ENCODE measurements at places on chromosomes 6 and 20.

DNA sequence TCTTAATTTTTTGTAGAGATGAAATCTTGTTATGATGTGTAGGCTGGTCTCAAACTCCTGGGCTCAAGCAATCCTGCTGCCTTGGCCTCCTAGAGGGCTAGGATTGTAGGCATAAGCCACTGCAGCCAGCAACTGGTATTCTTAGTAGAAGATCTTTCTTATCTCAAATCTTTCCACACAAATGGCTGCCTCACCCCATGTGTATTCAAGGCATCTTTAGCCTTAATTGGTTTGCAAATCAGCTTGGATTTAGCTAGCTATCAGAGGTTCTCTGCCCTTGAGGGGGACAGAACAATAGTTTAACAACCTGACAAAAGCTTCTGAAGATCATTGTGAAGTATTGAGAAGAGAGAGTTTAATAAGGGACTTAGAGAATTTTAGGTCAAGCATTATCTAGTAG lies 17.9 kb upstream of the ABRACL start:
- no peak for DNase-seq

DNA sequence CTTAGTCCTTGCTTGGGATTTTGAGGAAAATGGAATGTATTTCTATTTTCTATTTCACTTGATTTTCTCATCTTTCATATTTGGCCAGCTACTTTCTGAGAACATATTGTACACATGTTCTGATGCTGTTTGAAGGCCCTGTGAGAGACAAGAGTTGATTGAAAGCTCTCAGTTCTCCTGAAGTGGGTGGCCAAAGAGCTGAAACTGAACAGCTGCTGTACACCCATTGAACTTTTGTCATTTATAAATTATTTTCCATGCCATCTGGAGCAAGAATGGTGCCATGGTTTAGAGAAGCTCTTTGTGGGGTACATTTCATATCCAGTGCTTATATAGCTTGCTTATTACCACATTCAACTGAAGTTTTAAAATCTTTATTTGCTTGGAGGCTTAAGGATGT lies 298.3 kb downstream of the PRL start:
- no peak for DNase-seq

DNA sequence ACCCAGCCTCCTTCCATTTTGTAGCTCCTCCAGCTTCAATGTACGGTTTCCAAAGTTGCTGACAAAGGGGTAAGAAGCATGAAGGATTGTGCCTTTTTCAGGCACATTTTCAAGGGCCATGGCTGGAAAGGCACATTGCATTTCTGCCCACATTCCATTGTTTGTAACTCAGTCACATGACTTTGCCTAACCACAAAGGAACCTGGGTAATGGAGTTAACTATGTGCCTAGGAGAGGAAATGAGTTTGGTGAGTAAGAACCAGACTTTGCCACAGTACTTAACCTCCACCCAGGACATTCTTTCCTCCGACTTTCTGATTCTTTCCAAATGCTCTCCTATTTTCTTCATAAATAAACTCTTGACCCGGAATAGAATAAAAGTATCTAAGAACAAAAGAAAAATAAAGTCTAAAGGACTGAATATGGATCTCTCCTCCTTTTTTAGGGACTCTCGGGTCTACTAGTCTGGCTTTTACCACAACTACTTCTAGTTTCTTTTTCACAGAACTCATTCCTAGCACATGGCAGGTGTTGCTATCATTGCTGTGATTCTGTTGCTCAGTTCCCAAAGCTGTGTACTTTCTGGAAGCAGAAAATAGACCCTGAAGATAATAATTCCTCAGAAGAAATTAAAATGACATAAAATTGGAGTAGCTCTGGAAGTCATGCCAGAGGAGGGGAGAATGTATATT lies 81.5 kb upstream of the ISM1 start:
- peak; percentile 9 for DNase-seq

- no peak for DNase-seq
These were observed 221.2 kb downstream of the MAFB start for GRCh38 chr20:40467703-40468411.

DNA sequence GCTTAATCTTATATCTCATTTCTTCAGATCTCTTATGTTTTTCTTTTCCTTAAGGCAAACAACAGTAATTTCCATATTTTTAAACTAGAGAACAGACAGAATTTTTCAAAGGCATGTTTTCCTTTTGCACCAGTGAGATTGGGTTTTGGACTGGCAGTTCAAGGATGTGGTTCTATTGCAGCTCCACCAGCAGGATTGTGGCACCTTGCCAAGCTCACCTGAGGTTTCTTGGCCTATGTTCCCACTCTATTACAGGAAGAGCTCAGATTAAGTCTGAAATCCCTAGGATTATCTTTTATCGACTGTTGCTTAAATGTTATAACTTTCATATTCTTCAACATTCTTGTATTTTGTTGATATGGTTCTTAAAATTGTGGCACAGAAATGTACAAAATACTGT lies 218.9 kb downstream of the PLCB4 start:
- no peak for DNase-seq

DNA sequence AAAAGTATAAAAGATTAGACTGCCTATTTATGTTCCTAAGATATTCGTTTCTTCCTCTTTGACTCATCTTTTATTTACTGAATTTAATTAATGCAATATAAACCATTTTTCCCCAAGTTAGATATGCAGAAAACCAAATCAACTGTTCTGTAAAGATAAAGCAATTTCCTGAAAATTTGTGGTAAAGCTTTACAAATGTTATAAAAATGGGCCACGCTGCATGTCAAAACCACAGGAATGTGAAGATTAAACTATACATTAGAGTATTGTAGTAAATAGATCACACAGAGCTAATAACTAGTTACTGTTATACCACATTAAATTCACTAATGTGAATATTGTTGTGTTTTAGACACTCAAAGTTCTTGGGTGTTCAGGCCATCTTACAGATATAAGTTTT lies 83.4 kb downstream of the OPN5 start:
- DNase-seq: peak; percentile 11

- no peak for DNase-seq
These were observed 39.6 kb upstream of the RCAN2 start for GRCh38 chr6:46530896-46531295.

DNA sequence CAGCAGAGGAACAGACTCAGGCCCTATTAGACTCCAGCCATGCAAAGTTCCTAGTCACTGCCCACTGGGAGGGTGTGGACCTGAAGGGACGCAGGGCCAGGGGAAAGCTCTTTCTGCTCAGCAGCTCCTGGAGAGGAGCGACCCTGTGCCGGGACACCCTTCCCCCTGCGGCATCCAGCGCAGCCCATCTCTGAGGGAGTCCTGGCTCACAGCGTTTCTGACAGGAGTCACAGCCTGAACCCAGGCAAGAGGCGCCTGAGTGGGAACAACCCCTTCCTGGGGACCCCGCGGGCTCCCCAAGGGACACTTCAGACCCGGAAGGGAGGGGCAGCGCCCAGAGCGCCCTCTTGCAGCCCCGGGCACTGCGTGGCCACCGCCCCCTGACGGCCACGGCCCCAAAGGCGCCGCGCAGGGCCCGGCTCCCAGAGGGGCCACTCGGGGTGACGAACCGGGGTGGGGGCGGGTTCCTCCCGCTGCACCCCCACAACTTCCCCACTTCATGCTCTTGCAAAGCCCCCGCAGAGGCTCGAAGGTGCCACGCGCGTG lies 862 bp downstream of the UCKL1 start:
- DNase-seq: peak; percentile 75

DNA sequence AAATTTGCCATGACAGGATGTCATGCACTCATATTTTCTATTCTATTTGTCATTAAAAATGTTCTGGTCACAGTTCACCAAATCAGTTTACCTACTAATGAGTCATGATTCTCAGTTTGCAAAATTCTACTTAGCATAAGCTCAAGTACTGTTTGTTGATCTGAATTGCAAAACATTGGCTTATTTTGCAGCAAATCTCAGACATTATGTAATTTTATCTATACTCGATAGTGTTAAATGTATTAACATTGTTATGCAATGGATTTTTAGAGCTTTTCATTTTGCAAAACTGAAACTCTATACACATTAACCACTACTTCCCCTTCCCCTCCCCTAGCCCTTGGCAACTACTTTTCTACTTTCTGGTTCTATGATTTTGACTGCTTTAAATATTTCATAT lies 213.8 kb upstream of the ZFP64 start:
- peak; percentile 16 for DNase-seq

- no peak for DNase-seq
These were observed 1.4 kb downstream of the TFEB start for GRCh38 chr6:41733707-41734665.

DNA sequence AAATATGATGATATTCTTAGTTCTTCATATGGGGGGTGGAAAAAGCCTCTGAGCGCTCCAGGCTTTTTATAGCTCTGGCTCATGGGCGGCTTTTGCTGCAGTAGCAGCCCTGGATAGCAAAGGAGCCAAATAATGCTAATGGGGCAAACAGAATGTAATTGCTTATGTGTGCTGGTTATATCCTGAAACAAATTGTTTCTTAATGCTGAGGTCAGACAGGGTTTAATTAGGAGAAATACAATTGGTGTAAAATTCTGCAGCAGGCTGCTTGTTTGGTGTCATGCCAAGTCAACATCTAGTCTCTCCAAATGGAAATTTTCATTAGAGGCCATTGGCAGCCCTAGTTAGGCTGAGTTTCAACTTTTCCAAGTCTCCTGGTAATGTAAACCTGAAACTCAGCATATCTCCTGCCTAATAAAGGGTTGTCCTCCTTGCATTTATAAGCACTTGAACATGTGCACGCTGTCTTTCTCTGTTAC lies 530.1 kb upstream of the NOX3 start:
- no peak for DNase-seq

- no peak for DNase-seq
These were observed 9.8 kb downstream of the NELFCD start for GRCh38 chr20:58990651-58991445.

DNA sequence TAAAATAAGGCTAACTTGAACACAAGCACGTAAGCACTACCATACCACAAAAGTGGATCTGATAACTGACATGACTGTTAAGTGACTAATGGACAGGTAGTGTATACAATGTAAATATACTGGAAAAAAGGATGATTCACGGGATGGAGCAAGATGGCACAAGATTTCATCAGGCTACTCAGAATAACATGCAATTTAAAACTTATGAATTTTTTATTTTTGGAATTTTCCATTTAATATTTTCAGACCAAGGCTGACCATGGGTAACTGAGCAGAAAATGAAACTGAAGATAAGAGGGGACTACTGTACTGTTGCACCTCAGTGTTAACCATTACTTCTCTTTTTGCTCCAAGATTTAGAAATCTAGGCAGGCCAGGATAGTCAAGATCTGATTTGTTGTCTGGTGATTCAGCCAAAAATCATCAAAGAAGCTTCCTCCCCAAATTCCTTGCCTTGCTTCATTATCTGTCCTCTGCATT lies 45.4 kb downstream of the TPBG start:
- DNase-seq: peak; percentile 64

DNA sequence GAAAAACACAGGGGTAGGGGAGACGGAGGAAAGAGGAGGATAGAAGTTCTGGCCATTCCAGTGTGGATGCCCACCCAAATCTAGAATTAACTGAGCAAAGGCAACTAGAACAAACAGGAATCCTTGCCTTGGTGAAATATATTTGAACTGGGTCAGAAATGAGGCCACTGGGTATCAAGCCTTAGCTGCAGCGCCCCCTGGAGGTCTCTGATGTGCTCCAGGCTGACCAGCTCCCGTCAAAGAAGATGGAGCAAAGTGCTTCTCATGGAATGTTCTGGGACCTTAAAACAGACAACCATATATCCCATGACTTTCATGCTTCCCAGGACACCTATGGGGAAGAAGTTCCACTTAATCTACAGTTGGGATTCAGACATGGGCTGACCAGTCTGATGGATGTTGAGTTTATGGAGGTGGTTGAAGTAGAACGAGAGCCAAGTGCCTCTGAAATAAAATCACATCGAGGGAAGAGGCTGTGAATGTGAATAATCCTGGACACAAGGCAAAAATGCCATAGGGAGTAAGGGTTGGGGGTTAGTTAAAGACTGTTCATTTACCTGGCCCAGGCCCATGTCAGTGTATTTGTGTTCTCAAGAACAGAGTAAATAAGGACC lies 50.4 kb downstream of the HLA-DPB1 start:
- peak; percentile 87 for DNase-seq

DNA sequence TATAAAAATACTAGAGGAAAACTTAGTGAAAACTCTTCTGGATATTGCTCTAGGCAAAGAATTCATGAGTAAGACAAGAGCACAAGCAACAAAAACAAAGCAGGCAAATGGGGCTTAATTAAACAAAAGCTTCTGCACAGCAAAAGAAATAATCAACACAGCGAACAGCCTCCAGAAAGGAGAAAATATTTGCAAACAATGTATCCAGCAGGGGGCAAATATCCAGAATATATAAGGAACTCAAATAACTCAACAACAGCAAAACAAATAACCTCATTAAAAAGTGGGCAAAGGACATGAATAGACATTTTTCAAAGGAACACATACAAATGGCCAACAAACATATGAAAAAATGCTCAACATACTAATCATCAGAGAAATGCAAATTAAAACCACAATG lies 17.1 kb upstream of the HECA start:
- DNase-seq: no peak

- no peak for DNase-seq
These were observed 3.4 kb downstream of the TREM2 start for GRCh38 chr6:41159415-41160082.

GRCh38 chr6:155442562-155442961 lies 13.1 kb downstream of the NOX3 start:
- no peak for DNase-seq

DNA sequence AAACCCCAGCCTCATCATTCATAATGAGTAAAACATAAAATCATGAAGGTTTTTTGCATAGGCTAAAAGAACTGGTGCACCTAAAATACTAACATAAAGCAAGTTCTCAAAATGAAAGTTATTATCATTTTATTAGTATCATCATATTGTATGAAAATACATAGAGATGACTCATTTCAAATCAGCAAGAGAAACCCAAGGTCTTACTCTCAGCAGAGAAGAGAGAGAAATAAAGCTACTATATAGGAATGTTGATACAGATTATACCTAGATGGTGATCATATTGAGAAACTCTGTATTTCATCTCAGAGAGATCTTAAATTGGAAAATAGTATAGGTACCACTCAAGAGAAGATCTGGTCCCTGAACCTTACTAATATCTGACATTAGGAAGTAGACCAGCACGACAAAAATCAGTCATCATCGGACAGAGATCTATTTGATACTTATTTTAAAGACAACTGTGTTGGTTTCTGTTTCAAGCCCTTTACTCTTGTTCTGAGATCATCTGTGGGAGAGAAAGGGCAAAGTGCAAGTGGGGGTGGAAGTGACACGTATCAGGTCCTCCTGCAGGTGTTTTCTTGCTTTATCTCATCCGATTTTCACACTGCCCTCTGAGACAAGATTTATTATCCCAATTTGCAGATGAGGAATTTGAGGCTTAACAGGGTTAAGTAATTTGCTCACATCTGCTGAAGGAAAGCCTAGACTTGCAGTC lies 532.3 kb downstream of the MAFB start:
- DNase-seq: no peak

GRCh38 chr6:75334266-75335040 lies 49.9 kb upstream of the TMEM30A start:
- peak; percentile 28 for DNase-seq

- DNase-seq: no peak
These were observed 360.1 kb downstream of the PLCB1 start for GRCh38 chr20:8492173-8492572.
